ENCODE measurements at places on chromosomes 12 and 14. TPM values are rescaled to one million over a fixed set of nuclear protein-coding genes. Genes with fewer than 3 reads are reported as not detected.
A peak's percentile ranks its signal among the peaks of the same experiment; 100 is the strongest.

- no peak for DNase-seq
Measured at GRCh38 chr12:25793196-25793595, 165.3 kb upstream of the RASSF8 start.

The OTOGL gene
- 0.10 TPM for polyA plus RNA-seq

The PROX2 gene
- not detected for polyA plus RNA-seq

The CFL2 gene
- polyA plus RNA-seq: 206 TPM

DNA sequence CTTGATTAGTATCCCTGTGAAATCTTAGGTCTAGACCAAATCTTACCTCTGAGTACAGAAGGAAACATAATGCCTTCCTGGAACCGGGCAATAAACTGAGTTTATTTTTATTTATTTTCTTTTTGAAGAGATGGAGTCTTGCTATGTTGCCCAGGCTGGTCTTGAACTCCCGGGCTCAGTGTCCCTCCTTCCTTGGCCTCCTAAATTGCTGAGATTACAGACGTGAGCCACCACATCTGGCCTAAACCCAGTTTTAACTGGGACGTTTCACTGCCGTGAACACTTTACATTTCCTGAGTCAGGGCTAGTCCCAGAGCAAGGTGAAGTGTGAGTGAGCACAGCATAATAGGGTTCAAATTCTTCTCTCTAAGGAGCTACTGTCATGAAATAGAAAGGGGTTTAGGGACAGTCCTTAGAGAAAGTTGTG lies 671 bp downstream of the GUCY2C start:
- DNase-seq: no peak

The MFAP5 gene
- 172 TPM for polyA plus RNA-seq

DNA sequence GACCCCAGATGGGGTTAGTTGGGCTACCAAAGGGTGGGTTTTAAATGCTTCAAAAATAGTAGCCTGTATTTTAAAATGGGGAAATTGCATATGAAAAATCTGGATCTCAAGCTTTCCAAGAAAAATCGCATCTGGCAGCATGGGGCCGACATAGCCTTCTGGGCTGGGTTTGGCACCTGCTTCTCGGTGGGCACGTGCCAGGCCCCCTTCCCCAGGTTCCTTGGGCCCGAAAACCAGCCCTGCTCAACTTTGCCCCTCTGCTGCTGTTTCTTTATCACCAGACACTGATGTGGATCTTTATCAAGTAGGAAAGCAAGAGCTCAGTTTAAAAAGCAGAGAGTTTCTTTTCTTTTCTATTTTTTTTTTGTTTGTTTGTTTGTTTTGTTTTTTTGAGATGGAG lies 95.1 kb downstream of the DICER1 start:
- no peak for DNase-seq

- no peak for DNase-seq
Measured at GRCh38 chr14:68364792-68365192, 428.1 kb downstream of the ZFP36L1 start.

- DNase-seq: no peak
Measured at GRCh38 chr12:130661059-130661458, 55.0 kb downstream of the RIMBP2 start.

The LRTM2 gene
- polyA plus RNA-seq: not detected

DNA sequence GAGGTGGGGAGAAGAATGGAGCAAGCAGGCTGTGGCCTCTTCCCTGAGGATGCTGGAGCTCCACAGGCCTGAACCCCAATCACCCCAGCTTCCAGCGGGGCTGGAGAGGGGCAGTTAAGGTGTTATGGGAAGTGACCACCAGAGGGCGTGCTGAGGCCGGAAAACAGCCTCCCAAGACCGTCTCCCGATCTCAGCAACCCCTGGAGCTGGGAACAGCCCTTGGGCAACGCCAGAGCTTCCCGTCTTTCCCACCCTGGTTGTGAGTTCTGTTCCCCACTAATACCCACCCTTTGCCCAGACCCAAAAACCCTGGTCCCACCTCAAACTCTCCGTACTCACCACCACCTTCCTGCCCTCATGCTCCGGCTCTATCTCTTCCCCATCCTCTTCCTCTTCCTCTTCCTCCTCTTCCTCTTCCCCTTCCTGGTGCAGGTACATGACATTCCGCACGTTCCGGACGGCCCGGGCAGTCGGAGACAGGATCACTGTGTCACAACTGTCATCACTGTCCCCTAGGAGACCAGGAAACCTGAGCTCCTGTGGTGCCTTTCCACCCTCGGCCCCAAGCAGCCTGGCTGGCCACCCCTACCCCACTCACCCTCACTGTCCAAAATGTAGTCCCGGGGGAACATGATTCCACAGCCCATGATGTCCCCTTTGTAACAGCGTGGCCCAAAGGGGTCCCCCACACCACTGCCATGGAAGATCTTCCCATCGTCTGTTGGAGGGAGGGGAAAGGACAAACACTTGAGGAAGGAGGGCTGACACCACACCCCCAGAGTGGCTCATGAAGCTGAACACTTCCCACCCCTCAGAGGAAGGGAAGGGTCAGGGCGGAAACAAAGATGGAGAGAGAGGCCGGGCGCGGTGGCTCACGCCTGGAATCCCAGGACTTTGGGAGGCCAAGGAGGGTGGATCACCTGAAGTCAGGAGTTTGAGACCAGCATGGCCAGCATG lies 12.9 kb downstream of the SPRYD3 start:
- no peak for DNase-seq

GRCh38 chr14:77238996-77239395 lies 32.0 kb downstream of the NGB start:
- no peak for DNase-seq

DNA sequence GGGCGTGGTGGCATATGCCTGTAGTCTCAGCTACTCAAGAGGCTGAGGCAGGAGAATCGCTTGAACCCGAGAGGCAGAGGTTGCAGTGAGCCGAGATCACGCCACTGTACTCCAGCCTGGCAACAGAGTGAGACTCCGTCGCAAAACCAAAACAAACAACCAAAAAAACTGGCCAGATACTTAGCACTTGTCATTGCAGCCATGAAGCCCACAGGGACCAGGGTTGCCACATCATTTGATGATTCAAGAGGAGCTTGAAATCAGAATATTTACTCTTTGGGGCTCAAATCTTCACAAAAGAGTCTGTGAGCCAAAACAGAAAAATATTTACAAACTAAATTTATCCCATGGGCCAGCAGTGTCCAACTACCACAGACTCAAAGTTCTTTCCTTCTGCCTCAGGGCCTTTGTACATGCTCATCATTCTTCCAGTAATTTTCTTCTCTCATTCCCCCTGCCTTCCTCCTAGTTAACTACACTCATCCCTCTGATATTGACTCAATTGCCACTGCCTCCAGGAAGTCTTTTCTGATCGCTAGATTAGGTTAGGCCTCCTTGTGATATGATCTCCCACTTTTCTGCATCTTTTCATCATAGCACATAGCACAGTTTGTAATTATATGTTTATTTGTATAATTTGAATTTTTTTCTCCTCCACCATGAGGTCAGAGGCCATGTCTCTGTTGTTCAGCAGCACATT lies 130.8 kb upstream of the PLEKHG7 start:
- DNase-seq: no peak

DNA sequence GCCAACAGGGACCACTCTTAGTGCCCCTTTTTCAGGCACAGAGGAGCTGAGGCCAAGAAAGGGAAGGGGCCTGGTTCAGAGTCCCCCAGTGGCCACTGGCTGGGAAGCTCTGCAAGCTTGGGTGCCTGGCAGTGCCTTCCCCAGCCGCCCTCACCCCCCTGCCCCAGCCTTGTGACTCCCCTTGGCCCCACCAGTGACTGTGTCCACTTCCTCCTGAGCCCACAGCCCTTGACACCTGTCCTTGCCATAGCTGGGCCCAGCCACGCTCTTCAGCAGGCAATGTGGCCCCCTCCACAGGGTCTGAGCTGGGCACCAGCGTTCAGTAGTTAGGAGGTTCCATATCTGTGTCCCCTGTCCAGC lies 19.0 kb upstream of the C14orf180 start:
- DNase-seq: no peak

The KSR2 gene
- polyA plus RNA-seq: not detected

DNA sequence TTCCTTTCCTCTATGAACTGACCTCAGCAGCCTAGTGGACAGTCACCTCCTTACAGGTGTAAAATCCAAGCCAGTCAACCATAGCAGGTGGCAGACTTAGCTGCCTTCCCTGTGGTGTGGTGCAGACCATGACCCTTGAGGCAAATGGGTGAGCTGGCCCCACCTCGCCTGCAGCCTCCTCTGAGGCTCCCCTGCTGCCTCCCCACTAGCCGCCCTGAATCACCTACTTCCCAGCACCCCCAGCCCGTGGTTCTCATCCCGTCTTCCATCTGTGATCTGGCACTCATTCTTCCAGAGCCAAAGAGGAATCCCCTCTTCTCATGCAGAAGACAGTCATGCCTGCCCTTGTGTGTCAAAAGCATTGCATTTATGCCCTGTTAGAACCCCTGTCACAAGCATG lies 34.4 kb upstream of the TSPAN9 start:
- DNase-seq: no peak

DNA sequence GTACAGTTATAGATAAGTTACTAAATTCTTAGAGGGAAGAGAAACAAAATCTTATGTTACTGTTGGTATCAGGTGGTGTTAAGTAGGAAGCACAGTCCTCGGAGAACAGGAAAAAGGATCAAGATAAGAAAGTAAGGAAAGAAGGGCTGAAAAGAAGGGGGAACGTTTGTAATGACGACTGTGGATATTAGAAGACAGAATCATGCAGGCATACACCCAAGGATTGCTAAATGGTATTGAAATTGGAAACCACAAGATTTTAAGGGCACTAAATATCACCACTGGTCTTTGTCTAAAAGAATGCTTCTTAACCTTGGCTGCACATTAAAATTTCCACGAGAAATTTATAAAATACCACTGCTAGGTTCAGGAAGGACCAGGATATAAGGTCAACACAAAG lies 34.1 kb upstream of the ERGIC2 start:
- no peak for DNase-seq

DNA sequence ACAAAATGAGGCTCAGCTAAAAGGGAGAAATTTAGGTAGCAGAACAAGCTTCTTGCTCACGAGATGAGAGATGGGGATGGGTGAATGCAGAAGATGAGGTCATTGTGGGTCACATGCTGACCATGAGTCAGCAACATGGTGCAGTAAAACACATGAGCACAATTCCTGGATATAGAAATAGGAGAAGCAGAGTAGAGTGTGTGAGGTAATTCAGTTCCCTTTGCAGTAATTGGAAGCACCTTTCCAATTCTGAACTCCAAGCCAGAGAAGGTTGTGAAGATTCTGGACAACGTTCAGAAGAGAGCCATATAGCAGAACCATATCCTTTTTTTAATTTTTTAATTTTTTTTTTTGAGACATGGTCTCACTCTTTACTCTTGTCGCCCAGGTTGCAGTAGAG lies 62.0 kb upstream of the LMNTD1 start:
- peak; percentile 82 for DNase-seq

DNA sequence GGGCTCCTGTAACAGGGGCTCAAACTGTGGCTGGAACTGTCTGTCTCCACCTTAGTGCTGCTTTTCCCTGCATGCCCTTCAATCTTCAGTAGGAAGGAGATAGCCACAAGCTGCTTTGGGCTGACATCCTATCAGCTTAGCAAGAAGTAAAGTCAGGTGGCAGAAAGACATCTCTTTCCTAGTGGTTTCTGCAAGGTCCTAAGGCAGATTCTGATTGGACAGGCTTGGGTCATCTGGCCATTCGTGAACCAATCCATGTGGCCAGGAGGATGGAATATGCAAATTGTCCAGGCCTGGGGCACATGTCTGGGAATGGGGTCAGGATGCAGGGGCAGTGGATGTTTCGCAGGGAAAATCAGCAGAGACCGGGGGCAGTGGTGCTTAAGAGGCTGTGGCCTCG lies 5.2 kb downstream of the RITA1 start:
- DNase-seq: no peak

DNA sequence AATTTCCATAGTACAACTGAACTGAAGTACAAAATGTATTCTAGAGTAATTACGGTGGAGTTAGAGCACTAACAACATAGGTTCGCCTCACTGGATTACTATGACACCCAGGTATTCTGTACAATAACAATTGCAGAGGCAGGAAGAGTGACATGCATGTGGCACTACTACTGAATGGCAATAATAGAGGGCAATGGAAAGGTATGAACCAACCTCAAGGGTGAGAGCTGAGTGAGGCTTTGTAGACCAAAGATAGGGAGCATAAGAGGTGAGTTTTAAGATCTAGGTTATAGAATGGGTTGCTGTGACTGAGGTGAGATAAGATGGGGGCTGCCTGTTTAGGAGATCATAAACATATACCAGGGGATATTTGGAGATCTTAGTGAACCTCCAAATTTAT lies 343.1 kb downstream of the PCNX1 start:
- no peak for DNase-seq

Data from BJ (cell line).